ENCODE measurements at places on chromosomes 6 and 20.
A peak's percentile ranks its signal among the peaks of the same experiment; 100 is the strongest.

DNA sequence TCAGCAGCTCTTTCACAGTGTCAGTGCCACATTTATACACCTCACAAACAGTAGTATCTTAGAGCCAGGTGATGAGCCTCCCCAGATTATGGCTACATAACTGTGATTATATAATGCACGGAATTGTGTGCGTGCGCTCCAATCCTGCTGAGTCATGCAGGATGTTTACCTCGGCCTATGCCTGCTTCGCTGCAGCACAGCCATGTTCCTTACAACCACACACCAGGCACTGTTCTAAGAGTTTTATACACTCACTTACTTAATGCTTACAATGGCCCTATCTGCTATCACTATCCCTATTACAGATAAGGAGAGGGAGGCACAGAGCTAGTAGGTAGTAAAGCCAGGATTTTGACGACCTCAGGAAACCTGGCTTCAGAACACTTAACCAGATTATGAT is 7.3 kb downstream of the ZKSCAN3 start:
- DNase-seq = no peak

- DNase-seq = no peak
Observed at GRCh38 chr6:41713159-41713649, 22.2 kb downstream of the TFEB start.

DNA sequence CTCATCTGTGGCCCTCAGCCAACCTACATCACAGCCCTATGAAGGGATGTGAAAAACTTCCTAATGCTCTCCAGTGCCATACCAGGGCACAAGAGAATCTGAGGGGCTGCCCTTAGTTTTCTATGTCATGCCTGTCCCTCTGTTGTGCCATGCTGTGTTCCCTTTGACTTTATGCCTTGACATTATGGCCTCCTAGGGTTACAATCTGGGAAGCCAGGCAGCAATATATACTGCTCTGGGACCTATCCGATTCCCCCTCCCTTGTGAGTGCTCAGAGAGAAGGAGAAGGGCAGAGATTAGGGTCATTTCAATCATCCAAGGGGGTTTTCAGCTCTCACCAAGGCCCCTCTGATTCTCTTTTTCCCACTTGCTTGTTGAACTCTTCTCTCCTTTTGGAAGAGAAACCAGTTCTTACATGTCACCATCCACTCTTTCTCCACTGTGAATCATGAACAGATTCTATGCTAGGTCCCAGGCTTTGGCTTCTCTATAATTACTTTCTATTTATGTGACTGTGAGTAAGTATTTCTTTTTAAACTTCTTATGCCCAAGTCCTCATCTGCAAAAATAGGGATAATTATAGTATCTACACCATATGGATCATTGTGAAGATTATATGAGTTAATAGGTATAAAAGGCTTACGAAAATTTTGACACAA is 14.2 kb upstream of the FRK start:
- DNase-seq = no peak

DNA sequence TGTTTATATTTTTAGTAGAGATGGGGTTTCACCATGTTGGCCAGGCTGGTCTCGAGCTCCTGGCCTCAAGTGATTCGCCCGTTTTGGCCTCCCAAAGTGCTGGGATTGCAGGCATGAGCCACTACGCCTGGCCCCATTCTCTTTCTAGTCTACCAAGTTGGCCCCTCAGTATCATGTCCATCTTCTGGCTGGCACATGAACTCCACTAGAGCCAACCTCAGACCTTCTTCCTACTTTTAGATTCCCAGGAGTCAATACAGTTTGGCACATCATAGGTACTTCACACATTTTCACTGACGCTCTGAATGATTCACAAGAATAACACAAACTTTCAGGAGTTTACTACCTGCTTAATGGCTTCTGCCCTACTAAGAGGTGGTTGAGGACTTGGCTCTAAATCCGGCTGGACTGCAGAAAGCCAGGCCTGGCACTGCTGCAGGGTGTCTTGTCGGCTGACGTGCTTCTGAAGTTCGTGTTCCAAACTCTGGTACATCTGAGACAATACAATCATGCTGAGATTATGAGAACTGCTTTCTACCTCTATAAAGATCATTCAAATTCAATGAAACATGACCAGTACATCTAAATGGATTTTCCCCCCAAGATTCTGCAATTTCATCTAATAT is 293.3 kb downstream of the SYNE1 start:
- DNase-seq = no peak

- no peak for DNase-seq
Observed at GRCh38 chr6:41406728-41407489, 71.5 kb downstream of the NCR2 start.

GRCh38 chr20:38321959-38322598 is 18.1 kb downstream of the BPI start:
- no peak for DNase-seq

GRCh38 chr20:14959506-14960475 is 622.4 kb upstream of the FLRT3 start:
- no peak for DNase-seq

- no peak for DNase-seq
Observed at GRCh38 chr6:150053450-150053849, 15.5 kb downstream of the ULBP3 start.

- DNase-seq = no peak
Observed at GRCh38 chr6:13668291-13668928, 43.2 kb downstream of the RANBP9 start.

- no peak for DNase-seq
Observed at GRCh38 chr6:163825033-163825432, 410.5 kb downstream of the QKI start.

DNA sequence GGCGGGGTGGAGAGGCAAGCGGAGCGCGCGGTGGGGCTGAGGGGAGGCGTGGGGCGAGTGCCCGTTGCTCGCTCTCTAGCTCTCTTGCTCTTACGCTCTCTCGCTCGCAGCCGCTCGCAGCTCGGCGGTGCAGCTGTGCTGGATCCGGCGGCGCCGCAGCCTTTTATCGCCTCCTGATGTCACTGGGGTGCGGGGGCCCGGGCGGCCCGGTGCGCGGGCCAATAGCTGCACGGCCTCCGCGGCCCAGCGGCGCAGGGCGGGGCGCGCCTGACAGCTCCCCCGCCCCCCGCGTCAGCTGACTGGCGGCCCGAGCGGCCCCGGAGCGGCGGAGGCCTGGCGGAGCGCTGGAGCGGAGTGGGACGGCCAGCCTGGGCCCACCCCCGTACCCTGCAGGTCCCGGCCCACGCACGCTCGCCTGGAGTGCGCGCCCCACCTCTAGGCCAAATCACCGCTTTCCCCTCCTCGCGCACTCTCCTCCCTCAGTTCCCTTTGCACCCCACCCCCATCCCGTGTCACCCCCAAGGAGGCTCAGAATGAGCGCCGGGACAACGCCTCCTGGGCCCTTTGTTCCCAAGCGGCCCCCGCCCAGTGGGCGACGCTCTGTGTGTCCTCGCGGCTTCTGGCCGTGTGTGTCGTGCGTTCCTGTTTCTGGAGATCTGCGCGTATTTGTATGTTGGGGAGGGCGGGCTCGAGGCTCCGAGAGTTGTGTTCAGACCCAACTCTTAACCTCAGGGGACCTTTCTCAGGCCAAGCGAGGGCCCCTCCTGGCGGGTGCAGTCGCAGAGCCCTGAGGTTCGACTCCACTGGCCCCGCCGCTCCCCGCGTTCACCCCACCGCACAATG is at the start of gene MAFB:
Gene MAFB (minus strand): TSS at position 137 of the 843 bp plus-strand sequence. CDS start 386 bp downstream, outside the sequence.
- peak; percentile 37 for DNase-seq

- no peak for DNase-seq
Observed at GRCh38 chr20:63047946-63048345, 41.2 kb upstream of the BHLHE23 start.

- no peak for DNase-seq
Observed at GRCh38 chr20:21826976-21827375, 121.5 kb downstream of the PAX1 start.

- no peak for DNase-seq
Observed at GRCh38 chr20:10228330-10228729, 9.7 kb downstream of the SNAP25 start.

GRCh38 chr6:89975991-89976693 is 81.9 kb downstream of the GJA10 start:
- no peak for DNase-seq

- no peak for DNase-seq
Observed at GRCh38 chr6:11429577-11429976, 108.0 kb upstream of the TMEM170B start.

DNA sequence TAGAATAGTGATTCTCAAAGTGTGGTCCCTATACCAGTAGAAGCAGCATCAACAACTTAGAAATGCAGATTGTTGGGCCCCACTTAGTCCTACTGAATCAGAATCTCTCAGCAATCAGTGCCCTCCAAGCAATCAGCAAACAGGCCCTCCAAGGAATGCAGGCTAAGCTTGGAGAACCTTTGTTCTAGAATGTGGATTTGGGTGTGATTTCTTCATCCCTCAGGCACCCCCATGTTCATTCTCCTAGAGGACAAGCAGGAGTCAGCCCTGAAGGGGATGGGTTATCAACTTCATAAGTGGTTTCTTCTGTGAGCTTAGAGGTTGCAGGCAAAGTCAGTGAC is 40.5 kb upstream of the TAF8 start:
- no peak for DNase-seq

DNA sequence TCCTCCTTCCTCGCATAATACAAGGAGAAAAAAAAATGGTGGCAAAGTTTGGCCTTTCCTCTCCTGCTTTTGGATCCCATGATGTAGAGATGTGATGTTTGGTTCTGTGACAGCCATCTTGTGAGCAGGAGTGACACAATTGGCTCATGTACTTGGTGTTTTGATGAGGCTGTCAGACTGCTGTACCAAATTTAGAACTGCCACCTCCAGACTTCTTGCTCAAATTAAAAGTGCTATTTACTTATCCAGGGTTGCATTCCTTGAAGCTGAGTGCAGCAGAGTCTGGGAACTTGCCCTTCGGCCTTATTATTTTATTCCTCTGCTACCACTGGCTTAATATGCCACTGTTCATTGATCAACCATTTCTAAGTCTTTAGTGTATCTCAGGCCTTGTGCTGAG is 21.9 kb downstream of the BCAS1 start:
- DNase-seq = no peak

GRCh38 chr6:4957521-4958231 is 46.2 kb downstream of the RPP40 start:
- no peak for DNase-seq

Data from stimulated activated CD8-positive, alpha-beta memory T cell treated with anti-CD3 and anti-CD28 coated beads, Interleukin-7, amount 100 ng/mL, for 48 hours (primary cell).